EL (cell line): ENCODE measurements at places on chromosomes 1 and 21.
A peak's percentile ranks its signal among the peaks of the same experiment; 100 is the strongest.

GRCh38 chr1:107894605-107895004 is 70.4 kb downstream of the VAV3 start:
- no peak for DNase-seq

- DNase-seq, result peak; percentile 54
Observed at GRCh38 chr21:46325073-46325912, 1.3 kb downstream of the PCNT start.

GRCh38 chr1:211876851-211877590 is 46.5 kb upstream of the LPGAT1 start:
- no peak for DNase-seq

DNA sequence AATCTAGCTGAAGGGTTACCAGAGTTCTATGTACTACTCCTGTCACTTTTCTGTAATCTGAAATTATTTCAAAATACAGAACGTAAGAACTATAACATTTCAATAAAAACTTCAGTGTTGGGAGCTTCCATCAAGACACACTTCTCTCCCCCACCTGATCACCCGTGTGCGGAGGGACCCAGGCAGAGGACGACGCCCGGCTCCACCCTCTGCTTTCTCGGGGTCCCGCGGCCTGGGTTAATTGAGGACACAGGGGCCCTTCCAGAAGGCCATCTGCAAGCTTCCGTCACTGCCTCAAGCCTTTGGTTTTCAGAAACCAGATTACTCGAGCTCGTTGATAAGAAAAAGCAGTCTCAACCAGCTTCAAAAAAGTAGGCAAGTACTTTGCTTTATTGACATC is 27.8 kb downstream of the RIPK4 start:
- DNase-seq, result no peak

DNA sequence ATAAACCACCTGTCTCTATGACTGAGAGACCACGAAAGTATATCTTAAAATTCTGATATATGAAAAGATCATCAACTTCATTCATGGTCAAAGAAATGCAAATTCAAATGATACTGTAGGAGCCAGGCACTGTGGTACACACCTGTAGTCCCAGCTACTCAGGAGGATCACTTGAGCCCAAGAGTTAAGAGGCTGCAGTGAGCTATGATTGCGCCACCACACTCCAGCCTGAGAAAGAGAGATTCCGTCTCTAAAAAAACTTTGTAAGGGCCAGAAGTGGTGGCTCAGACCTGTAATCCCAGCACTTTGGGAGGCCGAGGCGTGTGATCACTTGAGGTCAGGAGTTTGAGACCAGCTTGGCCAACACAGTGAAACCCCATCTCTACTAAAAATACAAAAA is 17.0 kb downstream of the RERE start:
- no peak for DNase-seq

GRCh38 chr1:192713921-192714320 is 78.0 kb downstream of the RGS13 start:
- DNase-seq, result peak; percentile 3

DNA sequence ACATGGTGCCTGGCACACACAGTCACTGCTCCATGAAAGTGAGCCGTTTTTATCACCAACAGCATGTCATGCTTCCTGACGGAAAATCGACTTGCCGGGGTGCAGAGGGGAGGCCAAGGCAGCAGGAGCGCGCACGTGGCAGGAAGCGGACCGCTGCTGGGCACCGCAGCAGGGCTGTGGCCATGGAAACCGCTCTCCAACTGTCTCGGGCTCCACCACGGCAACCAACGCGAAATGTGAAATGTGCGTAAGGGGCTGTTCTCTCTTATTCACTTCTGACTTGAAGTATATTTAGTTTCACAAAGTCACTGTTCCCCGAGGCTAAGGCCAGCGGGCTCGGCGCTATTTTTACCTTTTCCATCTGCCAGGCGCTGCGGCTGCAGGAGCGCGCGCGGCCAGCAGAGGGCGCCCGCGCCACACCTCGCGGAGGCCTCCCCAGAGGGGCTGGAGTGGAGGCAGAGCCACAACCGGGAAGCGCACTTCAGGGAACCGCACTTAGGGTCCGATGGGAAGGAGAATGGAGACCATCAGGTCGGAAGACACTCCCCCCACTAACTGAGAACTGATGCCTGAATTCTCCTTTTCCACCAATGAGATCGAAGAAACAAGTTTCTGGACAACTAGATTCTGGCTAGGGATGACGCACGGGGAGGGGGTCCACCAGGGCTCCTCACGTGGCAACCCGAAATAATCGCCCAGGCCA is 19.7 kb downstream of the RCC2 start:
- DNase-seq, result peak; percentile 48

DNA sequence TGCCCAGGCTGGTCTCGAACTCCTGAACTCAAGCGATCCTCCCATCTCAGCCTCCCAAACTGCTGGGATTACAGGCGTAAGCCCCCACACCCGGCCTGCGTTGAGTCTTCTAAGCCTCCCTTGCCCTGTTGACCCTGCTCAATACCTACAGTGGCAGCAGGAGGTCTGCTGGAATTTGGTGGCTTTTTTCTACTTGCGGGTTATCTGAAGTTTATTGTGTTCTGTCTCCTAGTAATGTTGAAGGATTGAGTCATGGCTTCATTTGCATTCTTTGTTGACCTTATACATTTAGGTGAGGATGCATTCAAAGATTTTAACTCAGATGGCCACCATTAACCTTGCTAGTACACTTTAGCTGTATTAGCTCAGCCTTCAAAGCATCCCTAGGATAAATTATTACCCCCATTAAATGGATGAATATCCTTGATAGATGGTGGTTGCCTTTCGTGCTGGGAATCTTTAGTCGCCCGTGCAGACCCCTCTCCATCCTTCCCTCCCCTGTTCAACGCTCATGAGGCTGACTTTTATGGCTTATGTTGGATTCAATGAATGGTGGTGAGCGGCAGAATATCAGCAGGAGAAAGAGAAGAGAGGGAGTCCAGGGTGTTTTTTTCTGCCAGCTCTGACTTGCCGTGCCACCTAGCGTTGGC is 9.7 kb upstream of the NPPB start:
- DNase-seq, result no peak

GRCh38 chr1:192407206-192407605 is 90.4 kb downstream of the RGS21 start:
- DNase-seq, result no peak
